Non-pigmented ciliary epithelial cell (primary cell): ENCODE measurements at places on chromosomes 3 and 15.

GRCh38 chr3:12421132-12421531 lies 63.1 kb upstream of the TSEN2 start:
- DNase-seq, result no peak

DNA sequence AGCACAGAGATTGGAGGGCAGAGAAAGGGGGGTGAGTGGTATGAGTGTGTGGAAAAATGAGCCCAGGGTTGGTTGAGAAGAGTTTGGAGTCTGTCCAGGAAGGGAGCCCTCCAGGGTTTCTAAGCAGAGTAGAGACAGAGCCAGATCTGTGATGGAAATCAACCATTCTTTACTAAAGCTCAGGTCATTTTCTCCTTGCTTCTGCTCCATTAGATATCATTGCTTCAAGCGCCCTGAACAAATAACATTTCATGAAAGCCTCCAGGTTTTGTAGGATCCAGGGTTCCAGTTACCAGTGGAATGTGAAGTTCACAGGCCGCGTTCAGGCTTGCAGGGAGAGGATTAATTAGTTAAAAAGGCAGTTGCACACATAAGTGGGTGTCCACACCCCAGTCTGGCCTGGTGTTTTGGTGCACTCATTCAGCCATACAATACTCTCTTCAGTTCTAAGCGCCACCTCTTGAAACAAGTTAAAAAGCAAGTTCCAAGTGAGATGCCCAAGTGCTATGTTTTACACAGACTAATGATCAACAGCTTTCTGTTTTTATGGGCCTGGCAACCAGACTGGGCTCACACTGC lies 16.4 kb upstream of the BOC start:
- DNase-seq, result no peak

- no peak for DNase-seq
These were observed 27.4 kb downstream of the ZXDC start for GRCh38 chr3:126448136-126448892.

DNA sequence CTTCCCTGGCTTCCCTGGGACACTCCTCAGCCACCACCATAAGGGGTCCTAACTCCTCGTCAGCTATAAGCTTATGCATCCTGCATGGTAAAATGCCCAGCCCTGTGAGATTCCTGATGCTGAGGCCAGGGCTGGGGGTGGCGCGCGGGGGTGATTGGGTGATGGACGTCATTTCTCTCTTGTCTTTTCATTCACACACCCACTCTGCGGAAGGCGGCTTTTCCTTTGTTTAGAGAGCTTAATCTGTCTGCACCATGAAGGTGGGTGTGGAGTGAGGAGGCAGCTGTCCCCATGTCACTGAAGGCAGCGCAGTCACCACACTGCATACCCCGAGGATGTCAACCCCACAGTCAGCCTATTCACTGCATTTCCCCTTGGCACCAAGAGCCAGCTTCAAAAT lies 110.0 kb upstream of the NSMCE3 start:
- no peak for DNase-seq

DNA sequence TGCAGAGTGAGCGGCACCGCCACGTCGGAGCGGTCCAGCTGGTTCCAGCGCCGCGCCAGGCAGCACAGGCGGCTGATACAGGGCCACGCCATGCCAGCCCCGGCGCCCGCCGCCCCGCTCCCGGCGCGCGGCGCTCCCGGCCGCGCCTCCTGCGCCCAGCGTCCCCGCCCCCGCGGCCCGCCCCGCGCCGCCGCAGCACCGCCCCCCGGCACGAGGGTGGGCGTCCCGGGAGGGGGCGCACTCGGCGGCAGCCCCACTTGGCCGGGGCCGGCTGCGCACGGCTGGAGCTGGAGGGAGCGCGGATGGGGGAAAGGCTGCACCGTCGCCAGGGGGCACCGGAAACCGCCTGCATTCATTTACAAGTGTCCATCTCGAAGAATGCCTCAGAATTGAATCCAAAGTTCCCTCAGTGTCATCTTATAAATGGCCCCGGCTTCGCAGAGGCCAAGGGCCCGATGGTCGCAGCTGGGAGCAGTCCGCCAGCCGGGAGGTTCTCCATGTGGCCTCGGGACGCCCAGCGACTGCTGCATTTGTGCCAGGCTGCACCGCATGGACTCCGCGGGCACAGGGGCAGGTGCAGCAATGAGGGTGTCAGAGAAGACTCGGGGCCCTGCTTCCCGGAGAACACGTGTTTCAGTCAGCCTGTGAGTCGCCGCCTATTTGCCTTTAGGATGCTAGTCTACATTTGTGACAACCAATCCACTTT lies at the start of gene MAP6D1:
Gene MAP6D1 (minus strand): TSS at position 122 of the 706 bp plus-strand sequence. CDS start 30 bp downstream, at position 92.
- DNase-seq, result no peak

GRCh38 chr3:127734754-127735473 lies 62.2 kb downstream of the ABTB1 start:
- DNase-seq, result peak; percentile 95

- DNase-seq, result no peak
These were observed 509.0 kb upstream of the GOLIM4 start for GRCh38 chr3:168604767-168605166.

- DNase-seq, result no peak
These were observed 2.2 kb downstream of the P2RY14 start for GRCh38 chr3:151276038-151276686.

GRCh38 chr15:34365836-34366235 lies 1.2 kb downstream of the LPCAT4 start:
- no peak for DNase-seq

GRCh38 chr3:51684971-51685751 lies 14.1 kb downstream of the TEX264 start:
- DNase-seq, result no peak
